ENCODE measurements at places on chromosomes 11 and 22. TPM values are rescaled to one million over a fixed set of nuclear protein-coding genes. Genes with fewer than 3 reads are reported as not detected.

Gene PARVG
- total RNA-seq: 1.6 TPM

Gene NEFH
- total RNA-seq: 0.72 TPM

Gene CARNS1
- 0.97 TPM for total RNA-seq

Gene KRTAP5-7
- 0.19 TPM for total RNA-seq

Gene C11orf52
- 11.2 TPM for total RNA-seq

Gene EFEMP2
- total RNA-seq: 11.8 TPM

Gene CREB3L1
- 57.8 TPM for total RNA-seq

Gene TRIM51
- total RNA-seq: not detected

Gene PGA5
- 0.83 TPM for total RNA-seq

Gene LARGE2
- 17.1 TPM for total RNA-seq

Gene APOA5
- total RNA-seq: not detected

Gene CXCR5
- 0.09 TPM for total RNA-seq

Gene DBX1
- not detected for total RNA-seq

Measured in pancreas (tissue), 10 donors.